ENCODE measurements at places on chromosomes 6 and 20. TPM values are rescaled to one million over a fixed set of nuclear protein-coding genes. Genes with fewer than 3 reads are reported as not detected.

The TREM2 gene
- total RNA-seq, result not detected

The FLRT3 gene
- total RNA-seq, result 14.4 TPM

The EFCAB8 gene
- not detected for total RNA-seq

GRCh38 chr6:138891255-138891986 is 95.5 kb downstream of the ECT2L start:
- no peaks in the 10 kb centered on the region for H3K4me1 ChIP-seq
- H3K4me3 ChIP-seq, result no peak overlapping the region
- H3K27ac ChIP-seq, result no peak overlapping the region
- H3K36me3 ChIP-seq, result no peaks in the 10 kb centered on the region

GRCh38 chr20:57576617-57577550 is 16.0 kb downstream of the PCK1 start:
- DNase-seq, result no peak
- H3K36me3 ChIP-seq, result no peaks in the 10 kb centered on the region
- H3K27me3 ChIP-seq, result no peaks in the 10 kb centered on the region
- H3K4me3 ChIP-seq, result no peak overlapping the region
- no peak overlapping the region for H3K27ac ChIP-seq

DNA sequence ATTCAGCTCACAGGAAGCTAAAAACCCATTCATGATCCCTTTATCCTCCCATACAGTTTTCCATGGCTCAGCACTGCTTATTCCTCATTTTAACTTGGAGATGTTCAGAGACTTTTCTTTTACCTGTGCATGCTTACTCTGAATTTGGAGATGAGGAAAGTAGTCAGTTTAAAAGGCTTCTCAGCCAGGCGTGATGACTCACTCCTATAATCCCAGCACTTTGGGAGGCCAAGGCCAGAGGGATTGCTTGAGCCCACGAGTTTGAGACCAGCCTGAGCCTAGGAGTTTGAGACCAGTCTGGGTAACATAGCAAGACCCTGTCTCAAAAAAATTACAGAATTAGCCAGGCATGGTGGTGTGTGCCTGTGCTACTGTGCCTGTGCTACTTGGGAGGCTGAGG is 30.3 kb upstream of the TMEM217 start:
- no peak overlapping the region for H3K4me3 ChIP-seq
- H3K36me3 ChIP-seq, result no peaks in the 10 kb centered on the region
- H3K27me3 ChIP-seq, result no peaks in the 10 kb centered on the region
- H3K27ac ChIP-seq, result no peak overlapping the region
